ENCODE measurements at places on chromosomes 4 and X.

DNA sequence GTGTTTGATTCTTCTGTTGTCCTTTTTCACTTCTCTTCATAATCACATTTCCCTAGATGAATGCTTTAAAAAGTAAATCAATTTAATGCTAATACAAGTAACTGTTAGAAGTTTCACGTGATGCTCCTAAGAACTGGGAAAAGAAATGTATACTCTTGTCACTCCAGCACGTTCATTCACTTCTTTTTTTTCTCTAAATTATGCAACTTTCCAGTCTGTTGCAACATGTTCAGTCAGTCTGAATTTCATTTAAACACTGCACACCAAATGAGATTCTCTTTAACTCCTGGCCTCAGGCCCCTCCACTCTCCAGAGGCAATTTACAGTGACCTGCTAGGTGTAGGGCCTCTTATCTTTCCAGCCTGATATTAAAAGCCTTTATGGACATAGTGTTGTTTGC lies 321.9 kb downstream of the HS3ST1 start:
- no peak for DNase-seq

DNA sequence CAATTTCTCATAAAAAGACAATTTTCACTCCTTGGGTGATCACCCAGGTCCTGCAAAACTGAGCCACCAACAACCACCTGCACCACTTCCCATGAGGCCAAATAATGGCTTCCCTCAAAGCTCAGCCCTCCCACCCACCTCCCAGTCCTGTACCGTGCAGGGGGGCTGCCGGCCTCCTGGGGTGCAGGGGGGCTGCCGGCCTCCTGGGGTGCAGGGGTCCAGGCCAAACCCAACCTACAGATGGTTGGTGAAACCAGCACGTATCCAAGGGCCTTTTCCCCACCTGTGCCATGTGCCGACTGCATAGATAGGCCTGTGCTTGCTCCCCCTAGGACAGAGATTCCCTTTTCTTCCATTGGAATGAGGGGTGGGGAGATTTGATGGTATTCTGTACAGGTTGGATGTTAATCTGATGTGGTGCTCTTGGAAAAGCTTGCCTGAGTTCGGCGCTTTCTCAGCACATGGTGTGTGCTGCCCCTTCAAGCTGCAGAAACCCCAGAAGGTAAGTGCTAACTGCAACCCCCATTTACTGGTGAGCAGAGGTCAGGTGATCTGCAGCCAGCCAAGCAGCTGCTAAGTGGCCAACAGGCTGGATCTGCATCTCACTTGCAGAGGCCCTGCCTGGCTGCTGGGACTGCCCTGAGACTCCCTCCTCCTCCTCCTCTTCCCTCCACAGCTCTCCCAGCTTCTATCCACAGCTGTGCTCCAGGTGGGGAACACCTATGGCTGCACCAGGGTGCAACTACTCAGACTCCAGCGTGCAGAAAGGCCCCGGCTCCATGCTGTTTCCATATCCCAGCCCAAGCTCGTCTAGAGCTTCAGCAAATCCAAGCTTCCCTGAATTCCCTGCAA lies 38.8 kb downstream of the FRG1 start:
- DNase-seq = no peak

DNA sequence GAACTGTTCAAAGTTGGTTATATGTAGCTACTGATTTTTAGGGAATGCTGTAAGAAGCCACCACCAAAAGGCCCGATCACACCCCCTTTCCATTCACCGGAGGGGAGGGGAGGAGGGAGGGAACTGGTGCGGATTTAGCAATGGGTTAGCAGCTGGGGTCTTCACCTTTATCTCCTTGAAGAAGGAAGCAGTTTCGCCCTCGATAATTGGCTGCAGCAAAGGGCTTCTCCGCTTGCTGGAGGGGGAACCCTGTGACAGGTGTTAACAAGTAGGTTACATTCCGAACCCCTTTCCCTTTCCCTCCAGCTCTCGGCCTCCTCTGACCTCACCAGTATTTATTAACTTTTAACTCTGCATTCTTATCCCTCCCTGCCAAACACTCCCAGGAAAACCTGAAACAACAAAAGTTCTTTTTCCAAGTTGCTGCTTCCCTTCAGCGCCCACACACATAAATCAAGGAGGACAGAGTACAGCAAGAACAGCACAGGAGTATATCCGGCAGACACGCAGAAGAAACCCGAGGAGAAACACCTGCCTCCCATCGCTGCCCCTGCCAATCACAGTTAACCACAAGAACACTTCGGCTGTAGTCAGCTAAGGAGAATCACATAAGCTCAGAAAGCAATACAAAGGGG lies 39.8 kb upstream of the NAP1L5 start:
- no peak for DNase-seq

GRCh38 chr4:185192059-185192458 lies 11.7 kb downstream of the CFAP97 start:
- DNase-seq = no peak

GRCh38 chr4:83732114-83732635 lies 196.3 kb downstream of the GPAT3 start:
- no peak for DNase-seq

DNA sequence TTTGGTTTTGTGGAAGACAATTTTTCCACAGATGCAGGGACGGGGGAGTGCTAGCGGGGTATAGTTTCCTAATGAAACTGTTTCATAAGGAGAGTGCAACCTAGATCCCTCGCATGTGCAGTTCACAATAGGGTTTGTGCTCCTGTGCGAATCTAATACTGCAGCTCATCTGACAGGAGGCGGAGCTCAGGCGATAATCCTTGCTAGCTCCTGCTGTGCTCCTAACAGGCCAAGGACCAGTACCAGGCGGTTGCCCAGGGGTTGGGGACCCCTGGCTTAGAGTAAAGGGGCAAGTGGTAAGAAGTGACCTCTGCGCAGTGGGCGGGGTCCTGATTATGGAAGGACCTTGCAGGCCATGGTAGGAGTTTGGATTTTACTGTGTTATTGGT lies 3.8 kb downstream of the SCML1 start:
- DNase-seq = no peak

DNA sequence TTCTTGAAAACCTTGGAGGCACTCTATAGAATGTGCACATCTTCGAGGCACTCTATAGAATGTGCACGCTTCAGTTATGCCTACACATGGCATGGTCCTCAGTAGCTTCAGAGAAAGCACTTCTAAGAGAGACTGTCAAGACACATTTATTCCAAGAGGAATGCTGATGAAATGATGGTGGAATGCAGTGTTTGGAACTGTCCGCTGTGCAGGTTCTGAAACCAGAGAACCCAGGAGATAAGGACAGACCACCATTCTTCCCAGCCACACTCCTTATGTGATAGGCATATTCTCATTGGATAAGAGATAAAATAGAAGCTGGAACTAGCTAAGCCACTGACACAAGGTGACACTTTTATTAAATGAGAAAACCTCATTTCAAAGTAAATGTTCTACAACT lies 263.3 kb downstream of the NLGN4X start:
- DNase-seq = no peak

DNA sequence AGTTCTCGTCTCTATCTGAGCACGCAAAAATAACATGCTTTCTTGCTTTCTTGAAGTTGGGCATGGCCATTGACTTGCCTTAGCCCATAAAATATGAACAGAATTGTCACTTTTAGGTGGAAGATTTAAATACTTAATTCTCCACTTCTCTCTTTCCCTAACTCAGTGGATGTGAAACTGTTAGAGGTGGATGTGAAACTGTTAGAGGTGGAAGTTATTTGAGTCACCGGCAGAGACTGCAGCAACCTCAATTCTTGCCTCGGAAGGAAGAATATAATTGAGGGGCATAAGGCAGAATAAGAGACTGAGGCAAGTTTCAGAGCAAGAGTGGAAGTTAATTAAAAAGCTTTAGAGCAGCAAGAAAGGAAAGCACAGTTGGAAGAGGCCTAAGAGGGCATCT lies 2.8 kb upstream of the PARM1 start:
- no peak for DNase-seq

DNA sequence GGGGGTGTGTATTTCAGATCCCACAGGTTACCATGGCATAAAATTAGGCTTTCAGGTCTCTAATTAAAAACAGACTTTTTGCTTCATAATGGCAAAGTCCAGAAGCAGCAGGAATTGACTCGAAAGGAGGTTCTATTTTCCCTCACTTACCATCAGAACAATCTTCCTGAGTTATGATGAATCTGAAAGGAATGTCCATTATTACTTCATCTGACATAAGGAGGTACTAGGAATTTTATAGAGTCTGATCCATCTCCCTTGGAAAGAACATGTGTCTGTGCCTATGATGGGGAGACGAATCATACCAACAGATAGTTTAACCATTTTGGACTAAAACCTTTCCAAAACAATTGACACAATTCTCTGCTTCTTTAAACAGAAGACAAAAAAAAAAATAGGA lies 206.3 kb upstream of the FGF13 start:
- no peak for DNase-seq

- DNase-seq = no peak
Observed at GRCh38 chrX:118943102-118943501, 31.3 kb upstream of the LONRF3 start.

GRCh38 chr4:35166466-35166865 lies 1077.8 kb downstream of the ARAP2 start:
- no peak for DNase-seq

DNA sequence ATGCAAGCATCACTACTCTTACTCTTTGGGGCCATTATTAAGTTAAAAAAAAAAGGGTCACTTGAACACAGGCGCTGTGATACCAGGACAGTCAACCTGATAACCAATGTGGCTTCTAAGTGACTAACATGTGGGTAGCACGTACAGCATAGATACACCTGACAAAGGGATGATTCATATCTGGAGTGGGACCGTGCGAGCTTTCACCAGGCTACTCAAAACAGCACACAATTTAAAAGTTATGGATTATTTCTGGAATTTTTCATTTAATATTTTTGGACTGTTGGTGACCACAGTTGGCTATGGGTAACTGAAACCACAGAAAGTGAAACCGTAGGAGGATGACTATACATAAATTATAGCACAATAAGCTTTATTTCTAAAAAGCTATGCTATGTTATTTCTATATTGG lies 113.8 kb upstream of the STIM2 start:
- DNase-seq = no peak

GRCh38 chr4:36209941-36210649 lies 34.2 kb downstream of the ARAP2 start:
- DNase-seq = no peak

Measured in NT2/D1 (cell line).